ENCODE measurements at places on chromosomes 16 and 17.

GRCh38 chr17:4708436-4708835, 2.0 kb upstream of the ARRB2 start:
- no peak for DNase-seq

- DNase-seq: no peak
Measured at GRCh38 chr17:12406623-12407215, 259.0 kb upstream of the MYOCD start.

GRCh38 chr16:3015865-3016521, 2.0 kb downstream of the CLDN6 start:
- no peak for DNase-seq

- DNase-seq: no peak
Measured at GRCh38 chr17:75874323-75875181, 3.8 kb downstream of the TRIM47 start.

DNA sequence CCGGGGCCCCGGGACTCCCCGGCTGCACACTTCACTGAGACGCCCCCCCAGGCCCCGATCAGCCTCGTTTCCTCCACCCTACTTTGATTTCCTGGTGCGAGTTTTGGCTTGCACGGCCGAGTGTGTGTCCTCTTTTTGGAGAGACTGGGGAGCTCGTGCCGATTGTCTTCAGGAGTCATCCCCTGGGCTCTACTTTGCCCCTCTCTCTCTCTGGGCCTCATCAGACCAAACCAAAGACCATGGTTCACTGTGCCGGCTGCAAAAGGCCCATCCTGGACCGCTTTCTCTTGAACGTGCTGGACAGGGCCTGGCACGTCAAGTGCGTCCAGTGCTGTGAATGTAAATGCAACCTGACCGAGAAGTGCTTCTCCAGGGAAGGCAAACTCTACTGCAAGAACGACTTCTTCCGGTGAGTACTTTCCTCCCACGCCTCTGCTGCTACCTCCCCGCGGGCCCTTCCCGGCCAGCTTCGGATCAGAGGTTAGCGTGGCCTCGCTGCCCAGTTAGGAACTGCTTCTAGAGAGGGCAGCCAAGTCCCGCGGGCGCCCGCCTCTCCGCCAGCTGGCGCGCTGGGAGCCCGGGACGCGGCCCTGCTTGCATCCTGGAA, 787 bp downstream of the LHX1 start:
- no peak for DNase-seq

GRCh38 chr17:50352693-50353599, 7.0 kb downstream of the XYLT2 start:
- DNase-seq: no peak

GRCh38 chr17:200586-200985, 19.1 kb upstream of the DOC2B start:
- no peak for DNase-seq

GRCh38 chr17:836151-836550, 54.0 kb downstream of the MRM3 start:
- no peak for DNase-seq

GRCh38 chr16:66457888-66458287, 30.8 kb downstream of the BEAN1 start:
- no peak for DNase-seq
